SW480 (cell line): ENCODE measurements at places on chromosomes 1 and 21.
A peak's percentile ranks its signal among the peaks of the same experiment; 100 is the strongest.

- DNase-seq: no peak
These were observed 33.0 kb upstream of the ACTRT2 start for GRCh38 chr1:2988256-2988655.

DNA sequence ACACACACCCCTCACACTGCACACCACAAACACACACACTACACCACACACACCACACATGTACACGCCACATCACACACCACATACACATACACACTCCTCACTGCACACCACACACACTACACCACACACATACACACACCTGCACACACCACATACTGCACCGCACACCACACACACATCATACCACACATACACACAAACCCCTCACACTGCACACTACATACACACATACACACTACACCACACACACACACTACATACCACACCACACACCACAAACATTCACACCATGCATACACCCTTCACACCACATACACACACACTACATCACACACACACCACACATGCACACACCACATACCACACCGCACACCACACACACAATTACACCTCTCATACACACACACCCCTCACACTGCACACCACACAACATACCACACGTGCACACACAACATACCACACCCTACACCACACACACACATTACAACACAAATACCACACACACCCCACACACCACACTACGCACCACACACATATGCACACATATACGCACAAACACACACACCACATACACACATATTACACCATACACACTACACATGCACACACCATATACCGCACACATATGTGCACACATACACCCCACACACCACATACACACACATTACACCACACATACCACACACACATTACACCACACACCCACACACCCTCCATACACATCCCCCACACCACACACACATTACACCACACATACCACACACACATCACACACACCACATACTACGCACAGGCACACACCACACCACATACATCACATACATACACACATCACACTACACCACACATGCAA is 29.6 kb downstream of the RAB7B start:
- no peak for DNase-seq

GRCh38 chr1:200971955-200972711 is 51.4 kb downstream of the KIF21B start:
- DNase-seq: peak; percentile 21

DNA sequence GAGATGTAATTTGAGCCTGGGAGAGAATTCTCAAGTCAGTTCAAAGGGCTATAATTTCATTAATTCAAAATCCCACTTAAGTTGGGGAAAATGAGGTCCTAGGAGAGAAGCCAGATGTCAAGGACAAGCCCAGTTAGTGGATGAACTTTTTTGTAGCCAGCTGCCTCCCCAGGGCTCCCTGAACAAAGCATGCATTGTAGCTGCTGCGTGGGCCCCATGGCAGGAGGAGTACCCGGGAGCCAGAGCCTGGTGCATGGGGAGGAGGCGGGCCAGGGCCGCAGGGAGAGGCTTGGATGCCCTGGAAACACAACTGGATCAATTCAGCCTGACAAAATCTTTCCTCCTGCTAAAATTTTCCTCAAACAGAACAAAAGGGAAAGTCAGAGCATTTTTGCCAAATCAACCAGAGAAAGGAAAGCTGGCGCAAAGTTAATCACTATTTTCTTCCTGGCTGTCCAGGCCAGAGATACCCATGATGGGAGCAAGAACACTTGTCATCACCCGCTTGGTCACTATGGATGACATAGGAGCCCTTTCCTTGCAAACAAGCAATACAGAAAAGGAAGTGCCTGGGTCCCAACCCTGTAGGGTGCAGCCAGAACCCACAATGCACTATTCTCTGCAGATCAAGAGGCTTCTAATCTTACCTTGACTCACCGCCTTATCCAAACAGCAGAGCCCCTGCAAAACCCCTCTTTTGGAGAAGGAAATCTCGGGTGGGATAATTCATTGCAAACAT is 248.1 kb upstream of the RAB4A start:
- peak; percentile 39 for DNase-seq

- no peak for DNase-seq
These were observed 1.7 kb upstream of the ELK4 start for GRCh38 chr1:205633421-205633976.

GRCh38 chr1:63475761-63476160 is 47.3 kb downstream of the ITGB3BP start:
- no peak for DNase-seq

GRCh38 chr1:117636637-117637425 is 31.0 kb downstream of the TENT5C start:
- DNase-seq: no peak

DNA sequence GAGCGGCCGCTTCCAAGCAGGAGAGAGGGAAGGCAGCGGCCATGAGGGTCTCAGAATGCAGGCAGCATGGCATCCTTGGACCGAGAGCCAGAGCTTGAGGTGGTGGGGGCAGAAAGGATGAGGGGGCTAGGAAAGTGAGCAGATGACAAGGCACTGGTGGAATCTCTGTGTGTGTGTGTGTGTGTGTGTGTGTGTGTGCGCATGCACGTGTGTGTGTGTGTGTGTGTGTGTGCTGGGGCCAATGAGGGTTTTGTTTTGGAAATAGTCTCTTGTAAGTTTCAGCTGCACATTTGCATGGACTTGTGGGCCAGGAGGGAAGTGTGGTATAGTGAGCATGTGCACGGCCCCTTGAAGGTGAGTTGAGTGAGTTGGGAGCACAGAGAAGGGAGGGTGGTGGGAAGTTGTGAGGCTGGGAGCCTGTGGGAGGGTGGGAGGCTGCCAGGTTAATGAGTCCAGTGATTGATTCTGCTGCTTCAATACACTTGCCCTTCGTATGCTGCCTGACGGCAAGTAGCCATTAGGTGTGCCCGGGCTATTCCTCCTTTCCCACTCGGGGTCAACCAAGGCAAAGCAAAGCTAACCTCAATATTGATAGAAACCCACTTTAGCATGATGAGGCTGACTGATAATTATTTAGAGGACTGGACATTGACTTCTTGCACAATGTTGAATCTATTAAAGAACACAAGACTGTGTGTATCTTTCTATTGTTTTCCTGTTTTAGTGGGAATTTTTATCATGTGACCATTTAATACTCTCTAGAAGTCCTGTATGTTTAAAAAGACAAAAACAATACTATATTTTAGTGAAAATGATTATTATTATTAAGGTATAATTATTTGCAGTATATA is 80.3 kb downstream of the PROX1 start:
- no peak for DNase-seq

- DNase-seq: peak; percentile 71
These were observed 29.4 kb upstream of the CD2 start for GRCh38 chr1:116724765-116725375.

DNA sequence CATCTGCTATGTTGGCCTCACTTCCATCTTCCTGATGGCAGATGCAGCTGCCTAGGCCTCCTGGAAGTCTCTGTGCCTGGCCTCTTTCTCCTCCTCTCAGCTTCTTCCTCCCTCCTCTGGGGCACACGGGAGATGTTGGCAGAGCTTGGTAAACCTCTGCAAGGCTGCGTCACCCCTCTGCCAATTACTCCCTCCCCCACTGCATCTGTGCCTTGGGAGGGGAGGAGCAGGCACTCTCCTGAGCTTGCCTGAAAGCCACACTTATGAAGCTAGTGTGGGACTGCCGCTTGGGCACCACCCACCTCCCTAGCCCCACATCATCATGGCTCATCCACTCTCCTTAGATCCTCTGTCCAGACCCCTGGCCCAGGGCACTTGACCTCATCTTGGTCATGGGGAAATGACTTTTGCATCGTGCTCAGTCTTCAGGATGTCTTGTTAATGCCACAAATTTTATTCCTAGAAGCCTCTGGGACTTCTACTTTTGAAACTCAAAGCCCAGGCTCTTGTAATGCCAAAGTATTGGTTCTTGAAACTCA is 7.3 kb upstream of the TMEM51 start:
- DNase-seq: no peak
